ENCODE measurements at places on chromosomes 5 and 9.
A peak's percentile ranks its signal among the peaks of the same experiment; 100 is the strongest.

GRCh38 chr5:169200125-169200778, 100.7 kb downstream of the SLIT3 start:
- DNase-seq, result peak; percentile 22

DNA sequence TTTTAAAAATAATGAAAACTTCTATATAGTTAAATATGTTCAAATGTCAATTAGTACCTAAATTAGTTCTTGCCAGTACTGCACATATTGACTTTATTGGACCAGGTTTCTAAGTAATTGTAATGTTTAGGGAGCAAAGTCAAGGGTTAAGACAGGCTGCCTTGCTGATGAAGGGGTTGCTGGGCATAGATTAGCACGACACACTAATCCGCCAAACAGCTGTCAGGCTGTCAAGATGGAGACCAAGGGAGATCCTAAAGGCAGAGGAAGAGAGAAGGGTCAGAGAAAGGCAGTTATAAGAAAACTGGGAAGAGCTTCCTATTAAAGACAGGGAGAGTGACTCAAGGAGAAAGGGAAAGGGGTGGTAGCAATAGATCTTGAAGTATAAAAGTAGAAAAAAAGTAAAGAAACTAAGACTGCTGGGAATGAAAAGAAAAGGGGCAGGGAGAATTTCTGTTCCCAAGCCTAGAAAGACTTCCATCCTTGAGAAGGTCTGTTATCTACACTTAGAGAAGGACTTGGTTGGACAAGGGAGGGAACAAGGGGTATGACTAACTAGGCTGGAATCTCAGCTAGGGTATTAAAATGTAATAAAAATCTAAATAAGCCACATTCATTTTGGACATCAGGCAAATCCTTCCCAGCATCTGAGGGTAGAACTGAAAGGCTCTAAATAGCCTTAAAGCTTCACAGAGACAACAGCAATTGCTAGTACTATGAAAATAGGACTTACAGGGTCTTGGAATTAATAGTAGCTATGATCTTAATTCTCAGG, 188.7 kb downstream of the FBXL17 start:
- DNase-seq, result peak; percentile 84

- DNase-seq, result no peak
Observed at GRCh38 chr5:99928490-99928889, 606.7 kb upstream of the FAM174A start.

DNA sequence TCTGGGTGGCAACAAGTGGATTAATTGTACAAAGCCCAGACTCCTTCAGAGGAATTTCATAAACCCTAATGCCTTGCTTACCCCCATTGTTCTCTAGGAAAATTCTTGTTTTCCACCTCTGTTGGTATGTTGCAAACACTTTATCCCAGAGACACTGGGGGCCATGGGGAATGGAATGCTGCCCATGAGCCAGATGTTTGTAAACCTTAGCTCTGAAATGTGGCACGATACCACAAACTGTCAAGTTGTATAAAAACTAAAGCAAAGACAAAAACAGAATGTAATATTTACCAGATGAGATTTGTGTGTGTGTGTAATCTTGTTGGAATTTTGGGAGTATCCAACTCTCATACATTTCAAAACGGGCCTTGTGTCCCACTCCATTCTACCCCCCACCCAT, 465.0 kb downstream of the EBF1 start:
- DNase-seq, result peak; percentile 96

DNA sequence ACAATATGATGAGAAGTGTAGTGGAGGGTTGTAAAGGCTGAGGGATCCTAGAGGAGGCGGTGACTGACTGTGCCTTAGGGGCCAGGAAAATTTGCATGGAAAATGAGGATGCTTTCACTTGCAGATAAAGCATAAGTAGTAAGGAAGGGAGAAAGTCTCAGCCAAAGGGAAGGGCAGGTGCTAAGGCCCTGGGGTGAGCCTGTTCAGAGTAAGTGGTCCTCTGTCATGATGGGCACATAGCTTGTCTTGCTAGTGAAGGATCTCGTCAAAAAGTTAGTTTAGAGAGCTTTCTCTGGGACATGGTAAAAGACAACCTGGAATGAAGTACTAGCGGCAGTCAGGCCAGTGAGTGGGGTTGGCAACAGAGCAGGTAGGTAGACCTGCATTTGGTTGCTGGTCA, 75.4 kb upstream of the CPLX2 start:
- no peak for DNase-seq

GRCh38 chr9:137023157-137023556, 4.9 kb downstream of the ABCA2 start:
- no peak for DNase-seq

- no peak for DNase-seq
Observed at GRCh38 chr5:119930490-119930889, 301.1 kb downstream of the FAM170A start.

GRCh38 chr5:116454417-116454927, 120.2 kb downstream of the SEMA6A start:
- peak; percentile 91 for DNase-seq
